ENCODE measurements at places on chromosomes 4 and X.

DNA sequence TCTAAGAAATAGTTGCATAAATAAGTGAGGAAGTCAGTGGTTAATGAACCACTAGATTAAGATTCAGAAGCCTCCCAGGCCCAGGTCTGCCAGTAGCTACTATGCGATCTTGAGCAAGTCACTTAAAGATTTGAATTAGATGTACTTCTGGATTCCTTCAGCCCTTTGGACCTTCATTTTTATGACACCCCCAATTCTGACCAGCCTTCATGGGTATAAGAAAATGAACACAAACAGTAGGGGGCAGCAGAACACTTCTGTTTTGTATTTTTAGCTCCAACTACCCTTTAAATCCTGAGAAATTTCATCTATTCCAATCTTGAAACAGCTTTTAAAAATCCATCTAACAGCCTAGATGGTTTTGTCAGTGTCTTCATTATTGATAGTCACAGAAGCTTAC lies 19.0 kb downstream of the TMEM47 start:
- no peak for DNase-seq

GRCh38 chr4:106775636-106776035 lies 260.5 kb downstream of the DKK2 start:
- no peak for DNase-seq

DNA sequence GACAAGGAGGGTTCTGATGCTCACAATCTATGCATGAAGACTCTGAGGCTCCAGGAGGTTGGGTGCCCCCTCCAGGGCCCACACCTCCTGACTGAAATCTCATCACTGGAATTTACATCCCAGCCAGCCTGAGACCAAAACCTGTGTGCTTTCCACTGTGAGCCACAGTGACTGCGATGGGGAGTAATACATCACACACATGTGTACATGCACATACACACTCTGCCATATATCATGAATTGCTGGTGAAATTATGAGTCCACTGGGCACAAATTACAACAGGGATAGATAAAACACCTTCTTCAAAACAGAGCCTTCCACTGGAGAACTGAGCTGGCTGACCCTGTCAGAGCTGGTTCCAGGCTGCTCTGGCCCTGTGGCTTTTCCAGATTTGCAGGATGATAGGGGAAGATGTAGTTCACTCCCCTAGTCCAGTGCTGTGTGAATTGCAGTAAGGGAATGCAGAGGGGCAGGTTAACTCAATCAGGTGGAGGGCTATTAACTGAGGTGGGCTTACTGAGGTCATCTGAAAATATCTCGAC lies 35.8 kb upstream of the MSX1 start:
- no peak for DNase-seq

GRCh38 chr4:8280876-8281440 lies 11.4 kb downstream of the HTRA3 start:
- DNase-seq, result no peak

- no peak for DNase-seq
These were observed 219.5 kb upstream of the DKK2 start for GRCh38 chr4:107255596-107255995.

DNA sequence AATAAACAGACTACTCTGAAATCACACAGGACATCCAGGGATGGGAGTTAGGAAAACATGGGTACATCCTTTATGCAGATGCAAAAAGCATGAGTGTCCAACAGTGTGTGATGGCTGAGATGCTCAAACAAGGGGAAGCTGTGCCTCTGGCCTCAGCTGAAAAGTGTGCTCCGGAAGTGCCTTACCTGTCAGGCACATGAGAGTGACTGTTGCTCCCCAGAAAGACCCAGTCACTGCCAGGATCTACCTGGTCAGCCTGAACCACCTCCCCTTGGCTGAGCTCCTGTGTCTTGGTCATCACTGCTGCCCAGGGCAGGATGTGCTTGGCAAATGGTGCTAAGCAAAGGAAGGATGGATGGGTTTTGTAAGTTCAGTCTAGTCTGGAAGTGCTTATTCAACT lies 4.0 kb downstream of the PPP2R2C start:
- no peak for DNase-seq

DNA sequence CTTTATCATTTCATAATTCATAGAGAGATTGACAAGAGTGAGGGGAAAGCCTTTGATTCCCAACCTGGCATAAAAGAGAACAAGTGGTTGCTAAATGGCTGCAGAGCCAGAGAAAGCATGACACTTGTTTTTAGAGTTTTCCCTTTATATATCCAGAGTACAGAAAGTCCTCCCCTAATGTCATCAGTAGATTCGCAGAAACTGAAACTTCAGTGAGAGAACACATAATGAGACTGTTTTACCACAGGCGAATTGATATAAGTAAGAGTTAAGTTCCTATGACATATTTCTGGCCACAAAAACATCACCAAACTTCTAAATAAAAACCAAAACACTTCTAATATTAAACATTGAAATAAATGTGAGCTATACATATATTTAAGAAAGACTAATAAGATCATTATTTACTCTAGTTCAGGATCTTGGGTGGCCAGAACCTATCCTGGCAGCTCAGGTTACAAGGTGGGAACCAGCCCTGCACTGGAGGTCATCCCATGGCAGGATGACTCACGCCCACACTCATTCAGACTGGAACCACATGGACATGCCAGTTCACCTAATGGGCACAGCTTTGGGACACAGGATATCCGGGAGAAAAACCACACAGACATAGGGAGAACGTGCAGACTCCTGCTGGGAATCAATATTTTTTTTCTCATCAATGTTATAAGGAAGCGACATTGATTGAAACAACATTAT lies 35.5 kb downstream of the NWD2 start:
- DNase-seq, result no peak

- DNase-seq, result no peak
These were observed 264.8 kb upstream of the LDB2 start for GRCh38 chr4:17163156-17163771.

DNA sequence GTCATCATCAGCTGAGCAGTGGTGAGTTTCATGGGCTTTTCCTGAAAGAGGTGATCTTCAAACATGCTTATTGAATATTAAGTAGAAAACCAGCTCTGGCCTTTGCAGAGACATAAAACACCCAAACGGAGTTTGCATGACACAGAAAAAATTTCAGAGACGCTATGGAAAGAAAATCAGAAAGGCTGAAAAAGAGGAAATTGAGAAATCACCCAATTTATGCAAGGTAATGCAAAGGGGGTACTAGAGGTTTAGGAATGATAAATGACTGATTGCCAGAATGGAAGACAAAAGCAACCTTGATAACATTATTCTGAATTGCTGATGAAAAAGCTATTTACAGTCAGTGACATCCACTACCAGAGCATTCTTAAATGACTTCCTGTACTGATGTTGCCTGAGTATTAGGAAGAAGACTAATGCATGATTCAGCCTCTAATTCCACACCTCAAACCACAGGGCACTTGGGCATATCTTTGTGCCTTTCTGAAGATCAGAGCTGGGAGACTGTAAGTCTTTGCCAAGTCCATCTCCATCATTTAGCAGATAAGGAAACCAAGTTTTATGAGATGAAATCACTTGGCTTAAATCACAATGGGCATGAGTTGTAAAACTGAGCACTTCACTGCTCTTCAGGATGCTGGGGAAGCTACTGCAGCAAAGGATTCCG lies 565.7 kb downstream of the PPARGC1A start:
- DNase-seq, result no peak

- no peak for DNase-seq
These were observed 244 bp downstream of the EIF2S3 start for GRCh38 chrX:24055043-24055356.

- peak; percentile 2 for DNase-seq
These were observed at the start of gene DCX for GRCh38 chrX:111411983-111412382. Gene DCX (minus strand): TSS chrX:111412192. CDS start chrX:111410398, 1,794 bp downstream.

GRCh38 chr4:8103421-8104390 lies 54.9 kb downstream of the ABLIM2 start:
- DNase-seq, result no peak

- no peak for DNase-seq
These were observed 22.1 kb downstream of the PPP1R2C start for GRCh38 chrX:42755815-42756214.

DNA sequence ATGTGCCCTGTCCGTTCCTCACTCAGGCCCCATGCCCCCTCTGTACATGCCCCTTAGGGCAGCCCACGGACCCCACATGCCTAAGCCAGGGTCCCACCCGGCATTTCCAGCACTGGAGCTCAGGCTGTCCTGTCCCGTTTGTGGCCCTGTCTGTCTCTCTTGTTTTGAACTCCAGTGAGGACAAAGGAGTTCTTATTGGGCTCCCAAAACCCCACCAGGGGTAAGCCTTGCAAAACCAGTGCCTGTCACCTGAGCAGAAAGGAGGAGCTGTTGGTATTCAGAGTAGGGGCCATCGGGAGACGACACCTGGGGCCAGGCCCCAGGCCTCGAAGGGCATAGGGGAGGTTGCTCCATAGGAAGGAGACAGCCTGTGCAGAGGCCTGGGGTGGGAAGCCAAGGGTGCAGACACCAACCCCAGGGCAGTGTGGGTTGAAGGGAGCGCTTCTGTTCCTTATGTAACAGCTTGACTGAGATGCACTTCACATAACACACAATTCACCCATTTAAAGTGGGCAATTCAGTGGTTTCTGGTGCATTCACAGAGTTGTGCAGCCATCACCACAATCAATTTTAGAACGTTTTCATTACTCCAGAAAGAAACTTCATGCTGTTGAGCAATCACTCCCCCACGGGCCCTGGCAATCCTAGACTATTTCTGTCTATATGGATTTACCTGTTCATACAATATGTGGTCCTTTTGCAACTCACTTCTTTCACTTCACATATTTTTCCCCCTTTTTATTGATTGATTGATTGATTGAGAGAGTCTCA lies 31.7 kb downstream of the MAN2B2 start:
- DNase-seq, result no peak

GRCh38 chr4:123997776-123998449 lies 601.3 kb downstream of the SPRY1 start:
- no peak for DNase-seq

GRCh38 chr4:189291939-189292338 lies 648.7 kb upstream of the FRG1 start:
- no peak for DNase-seq

DNA sequence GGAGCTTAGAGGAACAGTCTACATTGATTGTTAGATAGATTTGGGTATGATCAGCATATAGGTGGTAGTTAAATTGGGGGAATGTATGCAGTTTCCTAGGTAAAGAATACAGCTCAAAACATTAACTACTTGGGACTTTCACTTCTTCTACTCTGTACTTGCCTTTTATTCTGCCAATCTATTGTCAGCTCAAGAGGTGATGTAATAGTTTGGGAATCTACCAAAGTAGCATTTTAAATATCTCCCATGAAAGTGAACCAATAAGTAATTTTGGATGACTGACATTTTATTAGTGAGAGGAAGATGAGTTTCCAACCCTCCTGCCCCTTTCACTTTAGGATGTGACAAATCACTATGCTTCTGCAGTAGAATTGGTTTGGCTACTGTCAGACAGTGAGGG lies 43.4 kb downstream of the NUDT6 start:
- no peak for DNase-seq

DNA sequence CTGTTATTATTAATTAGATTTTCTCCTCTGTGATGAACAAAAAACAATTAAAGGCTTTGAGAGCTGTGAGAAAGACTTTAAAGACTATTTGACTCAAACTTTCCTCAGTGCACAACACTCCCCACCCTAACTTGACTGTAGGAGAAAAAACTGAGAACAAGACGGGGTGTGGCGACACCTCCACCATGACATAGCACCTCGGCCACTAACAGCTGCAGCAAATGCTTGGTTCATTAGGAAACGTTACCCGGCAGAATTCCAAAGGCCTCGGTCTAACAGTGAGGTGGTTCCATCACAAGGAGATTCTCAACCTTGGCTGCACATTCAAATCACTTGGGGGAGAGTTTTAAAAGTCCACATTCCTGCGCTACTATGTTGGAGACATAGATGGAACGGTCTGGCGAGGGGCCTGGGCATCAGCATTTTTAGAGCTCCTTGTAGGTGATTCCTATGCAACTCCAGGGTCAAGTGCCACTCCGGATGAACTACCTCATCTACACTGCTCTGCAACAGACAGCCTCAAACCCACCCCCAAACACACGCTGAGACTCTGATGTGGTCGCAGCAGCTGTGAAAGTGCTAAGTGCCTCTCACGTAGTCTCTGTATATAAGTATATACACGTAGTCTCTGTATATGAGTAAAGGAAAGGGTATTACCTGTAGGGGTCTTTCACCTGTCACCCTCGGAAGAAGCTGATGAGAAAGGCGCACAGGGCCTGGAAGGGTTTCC lies 1.0 kb downstream of the FGFBP2 start:
- no peak for DNase-seq

DNA sequence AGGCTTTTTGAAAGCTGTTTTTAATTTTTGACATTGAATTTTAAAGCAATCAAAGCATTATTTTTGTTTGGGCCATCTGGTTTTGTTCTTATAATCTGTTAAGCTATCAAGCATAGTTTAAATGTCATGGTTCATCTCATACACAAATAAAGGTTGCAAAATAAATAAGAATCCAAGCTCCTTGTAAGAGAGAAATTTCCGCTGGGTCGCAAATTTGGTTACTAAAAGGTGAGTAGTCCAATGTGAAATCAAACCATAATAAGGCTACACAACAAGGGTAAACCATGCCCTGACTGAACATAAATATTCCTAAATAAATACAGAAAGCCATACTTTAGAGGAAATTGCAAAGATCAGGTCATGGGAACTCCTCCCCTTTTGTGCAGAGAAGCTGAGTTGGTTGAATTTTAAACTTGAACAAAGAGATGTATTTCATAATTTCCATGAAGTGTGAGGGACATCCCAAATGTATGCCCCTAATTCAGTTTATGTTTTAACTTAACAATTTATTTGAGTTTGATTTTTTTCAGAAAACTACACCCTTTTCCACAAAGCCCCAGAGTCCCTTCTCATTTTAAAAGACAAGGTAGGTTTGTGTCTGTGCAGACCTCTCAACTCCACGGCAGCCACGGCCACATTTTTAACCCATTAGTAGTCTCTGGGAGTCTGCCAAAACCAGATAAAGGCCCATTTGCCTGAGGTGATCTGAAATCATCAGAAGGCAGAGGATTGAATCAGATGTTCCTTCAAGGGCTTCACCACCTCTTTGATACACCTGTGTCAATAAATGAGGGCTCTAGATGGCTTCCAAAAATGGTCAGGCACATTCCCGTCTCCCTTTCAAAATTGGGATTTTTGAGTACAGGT lies 85.2 kb downstream of the PLAC1 start:
- DNase-seq, result no peak

GRCh38 chr4:8702020-8702495 lies 109.5 kb downstream of the CPZ start:
- no peak for DNase-seq

- DNase-seq, result no peak
These were observed 20.8 kb downstream of the LIN54 start for GRCh38 chr4:82989575-82990429.

DNA sequence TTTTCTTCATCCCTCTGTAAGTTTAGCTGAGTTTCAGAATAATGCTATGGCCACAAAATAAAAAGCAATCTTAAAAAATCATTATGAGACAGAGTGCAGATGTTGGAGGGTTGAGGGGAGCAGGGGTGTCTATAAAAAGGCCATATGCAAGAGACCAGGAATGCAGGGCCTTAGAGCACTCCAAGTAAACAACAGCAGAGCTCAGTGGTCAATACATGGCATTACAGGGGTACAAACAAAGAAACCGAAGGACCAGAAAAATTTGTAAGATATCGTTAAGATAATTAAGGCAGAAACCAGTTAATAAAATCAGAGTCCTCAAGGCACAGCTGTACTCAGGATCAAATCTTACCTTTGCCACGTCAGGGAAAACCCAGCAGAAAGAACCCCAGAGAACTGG lies 28.4 kb upstream of the NDST3 start:
- DNase-seq, result no peak

GRCh38 chrX:132266583-132267355 lies 47.5 kb upstream of the RAP2C start:
- peak; percentile 8 for DNase-seq

GRCh38 chr4:148540622-148541326 lies 98.6 kb upstream of the NR3C2 start:
- no peak for DNase-seq
